ENCODE measurements at places on chromosomes 12 and 14. TPM values are rescaled to one million over a fixed set of nuclear protein-coding genes. Genes with fewer than 3 reads are reported as not detected.
A peak's percentile ranks its signal among the peaks of the same experiment; 100 is the strongest.

KRT80 gene
- 17.9 TPM for total RNA-seq

SMIM41 gene
- total RNA-seq: not detected

KRT71 gene
- total RNA-seq: not detected

GRCh38 chr12:1523046-1523445 lies 71.3 kb downstream of the FBXL14 start:
- ATAC-seq: no peak

GRCh38 chr14:97276573-97276972 lies 479.4 kb downstream of the VRK1 start:
- no peak for ATAC-seq

DNA sequence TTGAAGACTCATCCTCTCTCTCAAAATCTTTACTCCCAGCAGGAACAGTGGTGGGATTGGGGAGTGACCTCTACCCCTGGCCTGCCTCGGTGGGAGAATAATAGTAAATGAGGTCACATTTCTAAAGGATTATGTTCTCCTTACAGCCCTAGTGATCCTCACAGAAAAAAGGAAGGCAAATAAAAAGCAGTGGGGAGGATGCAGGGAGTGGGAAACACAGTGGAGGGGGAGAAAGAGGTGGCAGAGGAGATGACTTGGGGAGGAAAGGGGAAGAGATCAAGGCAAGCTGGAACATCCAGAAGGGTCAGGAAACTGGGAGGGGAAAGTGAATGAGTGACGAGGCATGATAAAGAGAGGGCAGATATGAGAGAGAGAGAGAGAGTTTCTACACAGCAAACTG lies 8.3 kb upstream of the SYNDIG1L start:
- no peak for ATAC-seq

DNA sequence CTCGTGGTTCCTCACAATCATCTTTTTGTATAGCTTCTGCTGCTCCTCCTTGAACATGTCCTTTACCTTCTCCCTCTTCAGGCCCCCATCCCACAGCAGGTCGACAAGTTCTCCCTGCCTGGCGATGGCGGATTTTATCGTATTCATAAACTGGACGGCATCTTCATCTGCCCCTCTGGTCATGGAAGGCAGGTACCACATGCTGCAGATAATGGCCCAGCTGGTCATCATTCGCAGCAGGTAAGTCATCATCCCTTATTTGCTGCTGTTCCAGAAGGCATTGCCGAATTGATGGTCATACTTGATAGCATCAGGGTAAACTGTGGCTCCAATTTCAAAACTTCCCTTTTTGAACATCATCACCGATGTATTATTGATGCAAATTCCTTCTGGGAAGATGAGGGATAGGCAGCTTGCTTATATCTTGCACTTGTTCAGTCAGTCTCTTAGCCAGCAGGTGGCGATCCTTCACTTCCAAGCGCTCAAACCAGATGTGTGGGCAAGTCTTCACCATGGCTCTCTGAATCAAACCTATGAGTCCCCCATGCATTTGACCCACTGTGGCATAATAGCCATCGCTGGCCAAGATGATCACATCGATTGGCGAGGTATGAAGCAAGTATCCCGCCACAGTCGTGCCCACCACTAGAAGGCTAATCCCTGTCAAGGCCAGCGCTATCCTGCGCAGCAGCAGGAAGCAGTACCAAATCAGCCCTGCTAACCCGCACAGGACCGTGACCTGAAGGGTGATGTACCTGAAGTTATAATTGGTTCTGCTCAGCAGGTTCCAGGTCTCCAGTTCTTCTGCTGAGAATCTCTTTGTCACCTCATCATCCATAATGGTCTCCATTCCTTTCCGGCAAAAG lies 381.5 kb upstream of the STXBP6 start:
- ATAC-seq: no peak

SIRT4 gene
- 0.64 TPM for total RNA-seq

GRCh38 chr12:109777544-109777943 lies 55.7 kb downstream of the TRPV4 start:
- ATAC-seq: peak; percentile 29

P2RX7 gene
- total RNA-seq: 4.1 TPM

DNA sequence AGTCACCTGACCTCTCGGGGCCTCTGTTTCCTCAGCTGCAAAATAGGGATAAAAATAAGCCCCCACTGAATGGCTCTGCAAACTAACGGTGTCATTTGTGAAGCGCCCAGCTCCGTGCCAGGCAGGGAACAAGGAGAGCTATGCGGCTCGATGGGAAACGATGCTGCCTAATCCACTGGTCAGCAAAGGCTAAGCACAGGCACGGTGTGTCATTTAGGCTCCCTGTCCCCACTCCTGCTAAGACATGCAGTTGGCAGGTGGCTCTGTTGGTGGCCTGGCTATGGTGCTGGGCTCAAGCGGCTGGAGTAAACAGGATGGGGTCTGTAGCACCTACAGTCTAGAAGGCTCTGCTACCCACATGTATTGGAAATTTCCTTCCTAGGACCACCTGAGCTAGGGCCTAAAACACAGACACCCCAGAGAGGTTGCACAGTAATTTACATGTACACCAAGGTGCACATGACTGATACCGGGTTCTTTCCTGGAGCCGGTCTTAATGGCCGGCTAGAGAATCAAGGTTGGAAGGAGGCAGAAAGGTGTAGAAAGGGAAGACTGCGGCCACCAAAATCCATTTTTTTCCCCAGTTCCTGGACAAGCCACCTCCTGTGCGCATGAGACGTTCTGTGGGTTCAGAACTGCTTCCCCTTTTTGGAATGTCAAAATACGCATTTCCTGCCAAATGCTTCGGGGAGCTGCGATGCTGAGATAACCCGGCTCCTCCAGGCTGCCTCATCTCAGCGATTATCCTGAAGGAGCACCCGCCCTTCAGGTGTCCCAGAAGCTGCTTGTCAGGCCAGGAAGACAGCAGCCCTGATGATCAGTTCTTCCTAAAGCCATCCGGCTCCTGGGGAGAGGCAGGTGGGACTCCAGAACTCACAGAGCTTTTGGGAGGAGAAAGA lies 1.0 kb downstream of the CACNA2D4 start:
- ATAC-seq: no peak

- ATAC-seq: no peak
These were observed 991.6 kb downstream of the BCL11B start for GRCh38 chr14:98280436-98280835.

DNA sequence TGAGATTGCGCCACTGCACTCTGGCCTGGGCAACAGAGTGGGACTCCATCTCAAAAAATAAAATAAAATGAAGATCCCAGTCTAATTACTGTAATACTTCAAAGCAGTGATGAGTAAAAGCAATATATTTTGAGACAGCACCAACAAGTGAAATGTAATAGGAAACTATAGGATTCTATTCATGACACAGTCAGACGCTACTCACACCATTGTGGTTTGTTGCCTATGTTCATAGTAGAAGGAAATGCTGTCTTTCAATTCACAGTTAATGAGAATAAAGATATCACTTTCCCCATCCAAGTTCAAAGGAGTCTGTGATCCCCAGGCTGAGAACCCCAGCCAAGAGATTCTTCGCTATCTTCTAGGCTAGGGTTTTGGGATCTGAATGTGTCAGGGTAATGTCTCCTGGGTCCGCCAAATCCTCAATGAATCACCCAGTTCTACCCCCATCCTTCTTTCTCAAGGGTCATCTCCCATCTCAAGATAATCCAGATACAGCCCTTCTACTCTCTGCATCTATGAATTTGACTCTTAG lies 16.6 kb upstream of the DTX1 start:
- ATAC-seq: no peak

TMEM19 gene
- 51.2 TPM for total RNA-seq

DNA sequence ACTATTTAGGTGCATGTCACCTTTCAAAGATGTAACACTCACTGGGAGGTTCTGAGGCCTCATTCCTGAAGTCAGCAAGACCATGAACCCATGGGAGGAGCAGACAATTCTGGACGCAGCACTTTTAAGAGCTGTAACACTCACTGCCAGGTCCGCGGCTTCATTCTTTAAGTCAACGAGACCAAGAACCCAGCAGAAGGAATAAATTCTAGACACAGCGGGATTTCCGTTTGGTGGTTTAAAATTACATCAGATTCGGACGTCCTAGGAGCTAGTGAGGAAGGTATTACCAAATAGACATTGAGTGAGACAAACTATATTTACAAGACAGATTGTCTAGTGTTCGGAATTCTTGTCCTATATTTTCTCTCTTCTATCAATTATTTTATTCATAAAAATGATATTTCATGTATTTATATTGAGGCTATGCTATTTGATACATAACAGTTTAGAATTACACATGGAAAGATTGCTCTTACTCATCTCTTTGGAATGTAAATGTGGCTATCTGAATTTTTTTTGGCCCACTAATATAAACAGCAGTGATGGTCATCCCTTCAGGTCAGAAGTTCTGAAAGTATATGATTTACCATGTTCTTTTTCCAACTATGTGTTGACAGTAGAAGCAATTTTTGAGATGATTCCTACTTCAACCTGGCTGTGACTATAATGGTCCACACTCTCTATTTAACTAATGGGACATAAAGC lies 1973.0 kb upstream of the FLRT2 start:
- no peak for ATAC-seq

DNA sequence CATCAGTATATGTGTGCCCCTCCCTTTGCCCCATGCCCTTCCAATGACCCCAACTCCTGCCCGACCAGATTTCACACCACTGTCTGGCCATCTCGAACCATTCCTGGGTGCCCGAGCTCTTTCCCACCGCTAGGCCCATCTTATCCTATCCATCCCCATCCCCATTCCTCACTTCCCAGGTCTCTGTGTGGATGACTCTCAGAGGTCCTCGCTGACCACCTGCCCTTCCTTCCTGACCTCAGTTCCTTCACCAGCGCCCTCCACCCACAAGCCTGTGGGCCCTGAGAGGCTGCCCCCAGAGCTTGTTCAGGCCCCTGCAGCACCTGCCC lies 49.1 kb downstream of the CYP46A1 start:
- no peak for ATAC-seq

GRCh38 chr14:54787261-54787660 lies 115.4 kb downstream of the GCH1 start:
- no peak for ATAC-seq

DNA sequence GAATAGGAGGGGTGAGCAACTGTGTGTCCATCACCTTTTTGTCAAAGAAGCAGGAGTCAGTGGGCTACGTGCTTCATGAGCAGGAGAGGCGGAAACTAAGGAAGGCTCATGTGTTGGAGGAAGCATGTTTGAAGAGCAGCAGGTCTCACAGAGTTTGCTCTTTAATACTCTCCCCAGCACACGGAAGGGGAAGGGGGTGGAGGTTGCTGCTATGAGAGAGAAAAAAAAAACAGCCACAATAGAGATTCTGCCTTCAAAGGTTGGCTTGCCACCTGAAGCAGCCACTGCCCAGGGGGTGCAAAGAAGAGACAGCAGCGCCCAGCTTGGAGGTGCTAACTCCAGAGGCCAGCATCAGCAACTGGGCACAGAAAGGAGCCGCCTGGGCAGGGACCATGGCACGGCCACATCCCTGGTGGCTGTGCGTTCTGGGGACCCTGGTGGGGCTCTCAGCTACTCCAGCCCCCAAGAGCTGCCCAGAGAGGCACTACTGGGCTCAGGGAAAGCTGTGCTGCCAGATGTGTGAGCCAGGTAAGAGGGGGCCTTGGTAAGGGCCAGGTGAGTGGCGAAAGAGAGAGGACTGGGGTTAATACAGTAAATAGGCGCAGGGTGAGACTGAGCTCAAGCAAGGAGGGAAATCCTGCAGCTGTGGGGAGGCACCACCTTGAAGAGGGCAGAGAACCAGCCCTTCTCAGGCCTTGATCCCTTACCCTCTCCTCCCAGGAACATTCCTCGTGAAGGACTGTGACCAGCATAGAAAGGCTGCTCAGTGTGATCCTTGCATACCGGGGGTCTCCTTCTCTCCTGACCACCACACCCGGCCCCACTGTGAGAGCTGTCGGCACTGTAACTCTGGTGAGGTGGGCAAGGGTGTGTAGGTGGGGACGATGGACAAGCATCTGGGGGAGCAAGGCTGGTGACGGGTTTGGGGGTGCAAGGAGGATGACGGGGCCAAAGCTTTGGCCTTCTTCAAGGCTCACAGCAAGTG lies at the start of gene CD27:
CD27 (plus strand) TSS at position 252 of the 985 bp plus-strand sequence; CDS start at position 393, 141 bp downstream.
- ATAC-seq: no peak

GRCh38 chr14:23450379-23450778 lies 14.9 kb upstream of the MYH7 start:
- no peak for ATAC-seq

KRT6B gene
- total RNA-seq: 2,496 TPM

RASSF9 gene
- total RNA-seq: 4.6 TPM

RNASE2 gene
- not detected for total RNA-seq

DNA sequence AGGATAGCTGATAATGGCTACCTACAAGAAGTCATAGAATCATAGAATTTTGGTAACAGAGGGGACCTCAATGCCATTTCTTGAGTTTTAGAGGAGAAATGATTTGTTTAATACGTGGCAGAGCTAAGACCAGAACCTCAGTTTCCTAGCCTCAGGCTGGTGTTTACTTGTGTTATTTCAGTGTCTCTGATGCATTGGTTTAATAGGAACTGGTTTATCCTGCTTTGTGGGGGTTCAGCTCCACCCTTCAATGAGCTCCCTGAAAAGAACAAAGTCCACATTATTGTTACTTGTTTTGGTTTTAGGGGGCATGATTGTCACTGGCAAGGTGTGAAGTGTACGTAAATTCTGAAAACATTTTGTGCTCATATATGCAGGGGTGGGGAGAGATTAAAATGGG lies 55.4 kb downstream of the AKAP6 start:
- ATAC-seq: peak; percentile 92

DNA sequence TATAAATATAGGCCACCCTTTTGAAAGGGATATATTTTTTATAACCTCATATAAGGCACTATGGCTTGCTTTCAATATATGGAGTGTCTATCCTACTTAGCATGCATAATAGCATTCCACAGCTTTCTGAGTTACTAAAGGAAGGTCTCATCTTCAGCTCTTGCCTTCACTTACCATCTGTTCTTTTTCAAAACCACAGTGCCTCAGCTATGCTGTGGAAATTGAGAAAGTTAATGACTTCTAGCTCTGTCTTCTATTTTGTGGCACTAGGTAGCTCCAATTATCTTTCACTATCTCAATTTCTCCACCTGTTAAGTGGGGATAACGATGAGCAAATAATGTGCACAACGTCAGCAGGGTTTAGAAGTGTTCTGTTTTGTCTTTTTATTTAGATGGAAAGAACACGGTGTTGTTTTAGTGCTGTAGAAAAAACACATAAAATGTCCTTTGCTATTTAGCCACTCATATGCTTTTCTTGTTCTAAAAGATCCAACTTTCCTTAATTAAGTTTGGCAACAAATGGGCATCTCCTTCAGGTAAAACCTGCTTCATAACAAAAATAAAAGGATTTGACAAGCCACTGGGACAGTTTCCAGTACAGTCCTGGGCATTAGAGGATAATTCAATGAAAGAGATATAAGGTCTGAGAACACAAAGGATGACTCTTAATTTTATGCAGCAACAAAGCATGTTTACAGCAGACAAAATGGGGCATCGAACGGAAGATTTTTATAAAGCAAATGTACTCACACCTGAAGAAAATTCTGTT lies 462.0 kb upstream of the SYT1 start:
- ATAC-seq: no peak

- ATAC-seq: no peak
These were observed 341.5 kb upstream of the FAR2 start for GRCh38 chr12:28807535-28807934.

HOXC6 gene
- 1.6 TPM for total RNA-seq

Measured in esophagus mucosa (tissue), 1 donor.